ENCODE measurements at places on chromosomes 12 and 14.
A peak's percentile ranks its signal among the peaks of the same experiment; 100 is the strongest.

DNA sequence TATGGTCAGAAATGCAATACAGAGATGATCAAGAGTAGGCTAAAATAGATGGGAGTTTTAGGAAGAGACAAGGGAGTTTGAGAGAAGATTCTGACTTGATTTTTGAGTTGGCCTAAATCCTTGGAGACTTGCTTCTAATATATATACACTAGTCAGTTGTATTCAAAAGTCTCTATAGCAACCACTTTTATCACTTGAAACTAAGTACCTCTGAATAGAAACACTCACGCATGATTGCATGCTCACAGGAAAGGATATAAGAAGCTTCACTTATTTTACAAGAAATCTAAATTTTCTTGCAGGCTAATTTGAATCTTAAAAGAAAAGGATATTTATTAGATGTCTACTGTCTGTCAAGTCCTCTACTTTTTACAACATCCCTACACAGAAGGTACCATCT lies 316.8 kb downstream of the SNAPC1 start:
- DNase-seq, result no peak

GRCh38 chr12:124862768-124863415 lies 772 bp downstream of the SCARB1 start:
- DNase-seq, result no peak

DNA sequence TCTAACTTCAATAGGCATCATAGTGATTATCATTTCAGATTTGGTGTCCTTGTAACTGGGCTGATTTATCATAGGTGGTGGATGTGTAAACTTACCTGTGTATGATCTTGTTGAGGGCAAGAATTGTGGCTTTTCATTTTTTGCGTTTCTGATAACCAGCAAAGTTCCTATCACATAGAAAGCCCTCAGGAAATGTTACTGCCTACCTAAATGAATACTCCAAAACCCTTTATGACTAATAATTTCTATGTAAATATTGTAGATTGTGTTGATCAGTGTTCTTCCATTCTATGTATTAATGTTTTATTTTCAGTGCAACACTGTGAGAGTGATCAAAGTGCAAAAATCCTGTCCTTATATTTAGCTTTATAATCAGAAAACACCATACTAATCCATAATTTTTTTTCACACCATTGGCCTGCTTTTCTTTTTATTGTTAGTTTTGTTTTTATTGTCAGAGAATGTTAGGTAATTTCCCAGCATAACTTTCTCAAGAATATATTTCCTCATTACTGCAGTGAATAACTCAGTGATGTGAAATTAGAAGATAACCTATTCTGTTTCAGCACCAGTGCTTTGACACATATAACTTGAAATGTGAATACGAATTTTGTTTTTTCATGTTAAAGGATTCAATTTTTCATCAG lies 94.1 kb downstream of the GPHN start:
- DNase-seq, result no peak

GRCh38 chr14:92985521-92985920 lies 62.6 kb downstream of the CHGA start:
- DNase-seq, result no peak

DNA sequence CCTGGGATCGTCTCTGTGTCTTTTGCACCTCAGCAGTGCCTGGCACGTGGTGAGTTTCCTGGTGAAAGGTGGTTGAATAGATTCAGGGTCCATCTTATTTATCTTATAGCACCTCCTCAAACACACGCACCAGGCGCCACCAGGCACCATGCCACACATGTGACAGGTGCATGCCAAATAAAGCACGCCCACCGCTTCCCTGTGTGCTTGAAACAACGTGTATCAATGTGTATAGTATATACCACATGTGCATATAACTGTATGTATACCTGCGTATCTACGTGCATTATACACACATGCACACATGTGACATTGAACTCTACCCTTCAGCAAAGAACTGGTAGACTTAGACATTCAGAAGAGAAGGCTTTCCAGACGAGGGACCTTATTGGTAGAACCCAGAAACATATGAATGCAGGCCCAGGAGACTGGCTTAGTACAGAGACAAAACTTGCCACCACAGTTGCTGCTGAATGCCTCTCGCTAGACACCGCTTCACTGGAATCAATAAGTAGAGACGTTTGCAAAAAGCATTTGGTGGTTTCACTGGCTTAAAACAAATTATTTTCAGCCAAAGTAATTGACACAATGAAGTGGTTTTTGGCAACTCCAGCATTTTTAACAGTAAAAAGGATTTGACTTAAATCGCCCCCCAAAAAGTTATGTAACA lies 10.0 kb downstream of the EML1 start:
- DNase-seq, result no peak

- no peak for DNase-seq
Measured at GRCh38 chr12:25502118-25502517, 51.0 kb downstream of the LMNTD1 start.

DNA sequence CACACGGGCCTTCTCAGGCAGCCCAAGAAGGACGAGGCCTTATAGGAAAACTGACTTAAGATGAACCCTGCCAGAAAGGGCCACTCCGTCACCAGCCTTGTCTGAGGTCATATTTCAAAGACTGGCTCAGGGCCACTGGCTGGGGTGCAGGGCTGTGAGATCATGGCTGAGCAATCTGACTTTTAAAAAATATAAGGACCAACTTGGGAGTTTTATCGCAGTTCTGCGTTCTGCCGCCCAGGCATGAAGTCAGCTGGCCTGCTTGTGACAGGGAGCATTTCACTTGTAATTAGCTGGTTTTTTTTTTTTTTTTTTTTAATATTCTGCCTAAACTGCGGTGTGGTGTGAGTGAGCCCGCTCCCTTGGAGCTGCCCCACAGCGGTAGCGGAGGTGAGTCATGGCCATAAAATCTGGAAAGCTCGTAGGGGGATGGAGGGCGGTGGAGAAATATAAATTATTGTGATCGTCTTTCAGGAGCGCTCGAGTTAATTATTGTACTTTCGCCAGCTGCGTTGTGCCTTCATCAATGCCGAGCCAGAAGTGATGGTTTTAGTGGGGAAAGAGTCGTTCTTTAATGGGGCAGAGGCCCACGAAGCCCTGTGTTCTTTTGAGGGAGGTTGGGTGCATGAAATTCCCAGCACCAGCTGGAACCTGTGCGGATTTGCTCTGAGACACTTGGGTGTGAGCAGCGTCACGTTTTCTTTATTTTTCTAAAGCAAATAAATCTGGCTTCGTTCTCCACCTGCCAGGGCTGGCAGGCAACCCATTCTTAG lies 231.9 kb downstream of the C12orf75 start:
- no peak for DNase-seq

DNA sequence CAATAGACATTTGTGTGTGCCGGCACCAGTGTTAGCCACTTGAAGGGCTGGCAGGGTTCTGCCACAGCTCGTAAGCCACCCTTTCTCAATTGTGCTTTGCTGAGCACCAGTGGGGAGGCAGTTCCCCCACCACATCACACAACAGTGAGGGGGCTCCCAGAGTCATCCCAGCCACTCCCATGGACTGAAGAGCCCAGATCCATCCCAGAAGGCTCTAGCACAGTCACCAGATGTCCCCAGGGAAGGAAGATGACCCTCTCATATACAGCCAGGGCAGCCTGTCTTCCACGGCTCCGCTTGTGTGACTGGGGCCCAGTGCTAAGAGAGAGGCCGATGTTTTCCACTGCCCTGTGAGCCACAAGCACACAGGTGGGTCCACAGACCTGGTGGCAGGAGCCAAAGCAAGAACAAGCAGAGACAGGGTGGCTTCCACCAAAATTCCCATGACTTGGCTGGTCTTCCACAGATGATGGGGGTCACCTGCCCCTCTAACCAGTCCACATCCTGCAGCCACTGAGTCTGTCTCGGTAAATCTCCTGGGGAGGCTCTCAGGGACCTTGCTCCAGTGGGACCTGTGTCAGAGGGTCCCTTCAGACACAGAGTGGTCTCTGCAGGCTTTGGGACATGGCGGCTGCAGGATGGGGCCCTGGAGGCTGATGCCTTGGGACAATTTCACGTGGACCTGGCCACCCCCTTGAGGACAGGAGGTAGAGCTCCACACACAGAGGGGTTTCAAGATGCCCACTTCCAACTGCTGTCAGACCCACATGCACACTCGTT lies 71.9 kb upstream of the DDX11 start:
- no peak for DNase-seq

DNA sequence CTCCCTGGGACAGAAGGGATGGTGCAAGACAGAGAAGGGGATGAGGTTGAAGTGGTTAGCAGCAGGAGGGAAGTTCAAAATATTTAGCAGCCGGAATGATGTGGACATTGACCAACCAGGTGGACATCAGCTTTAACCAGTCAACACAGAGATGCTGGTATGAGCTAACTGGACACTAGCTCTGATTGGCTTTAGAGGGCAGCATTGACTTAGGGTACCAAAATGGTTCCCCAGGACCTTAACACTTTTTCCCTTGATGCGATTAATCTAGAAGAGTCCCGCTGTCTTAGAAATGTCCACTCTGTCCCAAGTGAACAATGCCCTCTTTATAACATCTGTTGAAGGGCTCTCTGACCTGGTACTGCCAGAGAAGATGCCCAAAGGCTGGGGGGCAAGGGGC lies 134.0 kb upstream of the GSC start:
- DNase-seq, result no peak

GRCh38 chr12:27427824-27428223 lies 18.7 kb upstream of the SMCO2 start:
- no peak for DNase-seq

- no peak for DNase-seq
Measured at GRCh38 chr12:66189486-66189843, 451 bp downstream of the IRAK3 start.

- no peak for DNase-seq
Measured at GRCh38 chr14:22510527-22511110, 78.4 kb downstream of the DAD1 start.

DNA sequence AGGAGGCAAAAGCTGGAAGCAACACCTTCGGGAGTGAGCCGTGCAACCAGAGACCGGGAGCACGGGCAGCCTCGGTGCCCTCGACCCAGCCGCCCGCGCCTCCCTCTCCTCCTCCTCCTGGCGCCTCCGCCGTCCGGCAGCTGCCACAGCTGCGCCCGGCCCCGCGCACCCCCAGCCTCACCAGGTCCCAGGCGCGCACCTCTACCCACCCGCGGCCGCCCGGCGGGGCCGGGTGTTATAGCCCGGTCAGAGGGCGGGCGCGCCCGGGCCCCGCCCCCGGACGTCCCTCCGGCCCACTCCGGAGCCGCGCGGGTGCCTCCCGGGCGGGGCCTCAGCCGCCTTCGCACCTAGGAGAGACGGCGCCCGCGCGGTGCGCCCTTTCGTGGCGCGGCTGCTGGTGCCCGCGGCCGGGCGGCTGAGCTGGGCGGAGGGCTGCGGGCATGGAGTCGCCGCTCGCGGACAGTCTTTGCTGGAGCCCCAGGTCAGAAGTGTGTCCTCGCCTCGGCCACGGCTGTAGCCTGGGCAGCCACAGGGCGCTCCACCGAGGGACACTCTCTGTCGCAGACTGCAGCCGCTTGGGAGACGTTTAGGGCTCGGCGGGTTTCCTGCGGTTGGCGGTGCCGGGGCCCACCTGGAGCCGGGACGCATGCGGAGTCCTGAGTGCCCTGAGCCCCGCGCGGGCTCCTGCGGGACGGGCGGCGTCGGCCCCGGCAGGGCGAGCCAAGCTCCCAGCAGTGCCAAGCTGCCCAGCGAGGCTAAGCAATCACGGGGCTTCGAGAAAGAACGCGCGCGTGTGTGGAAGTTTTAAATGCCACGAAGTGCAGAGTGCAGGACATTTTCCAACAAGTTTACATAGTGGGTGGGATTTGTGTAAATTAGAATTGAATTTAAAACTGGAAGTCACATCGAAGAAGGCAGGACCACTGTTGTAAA lies at the start of gene CPM:
CPM (minus strand) TSS at position 211 of the 933 bp plus-strand sequence. CDS start 334 bp downstream, outside the sequence.
- peak; percentile 32 for DNase-seq

GRCh38 chr12:61808856-61809255 lies 451.3 kb upstream of the USP15 start:
- no peak for DNase-seq

DNA sequence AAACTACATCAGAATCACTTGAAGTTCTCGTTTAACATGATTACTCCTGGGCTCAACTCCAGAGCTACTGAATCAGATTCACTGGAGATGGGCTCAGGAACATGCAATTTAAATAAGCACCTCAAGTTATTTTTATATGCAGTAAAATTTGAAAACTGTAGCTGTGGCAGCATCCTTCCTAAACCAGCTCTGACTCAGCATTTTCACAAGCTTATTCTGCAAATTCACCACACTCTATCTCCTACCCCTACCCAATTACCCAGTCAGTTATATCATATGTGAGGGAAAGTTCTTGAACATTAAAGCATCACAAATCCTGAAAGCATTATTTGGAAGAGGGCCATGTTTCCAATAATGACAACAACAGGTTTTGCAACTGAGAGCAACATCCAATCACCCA lies 24.2 kb upstream of the LRRC9 start:
- DNase-seq, result no peak

DNA sequence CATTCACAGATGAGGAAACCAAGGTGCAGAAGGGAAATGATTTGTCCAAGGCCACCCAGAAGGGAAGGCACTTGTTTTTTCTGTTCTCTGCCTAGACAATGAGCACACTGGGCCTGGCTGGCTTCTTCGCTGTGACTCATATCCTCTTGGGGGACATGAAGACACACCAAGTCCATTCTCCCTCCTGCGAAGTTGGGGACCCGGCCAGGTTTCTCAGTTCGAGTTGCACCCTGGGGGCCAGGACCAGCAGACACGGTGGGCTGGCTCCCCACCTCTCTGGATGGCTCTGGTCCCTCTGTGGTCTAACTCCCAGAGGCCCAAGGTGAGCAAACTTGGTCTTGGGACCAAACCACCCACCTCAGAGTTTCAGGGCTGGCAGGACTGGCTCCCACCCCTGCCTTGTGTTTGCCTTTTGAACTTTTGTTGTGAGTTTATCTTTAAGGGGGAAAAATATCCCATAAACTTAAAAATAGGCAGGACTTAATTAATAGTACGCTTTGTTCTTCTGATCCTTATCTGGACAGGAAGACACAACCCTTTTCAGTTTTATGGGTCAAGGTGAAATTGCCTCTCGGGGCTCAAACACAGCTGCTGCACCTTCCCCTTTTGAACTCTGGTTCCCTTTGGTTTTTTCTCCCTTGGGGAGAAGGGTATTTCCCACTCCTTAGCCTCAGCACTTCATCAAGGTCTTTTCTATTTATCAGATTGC lies 9.0 kb upstream of the MLEC start:
- no peak for DNase-seq

DNA sequence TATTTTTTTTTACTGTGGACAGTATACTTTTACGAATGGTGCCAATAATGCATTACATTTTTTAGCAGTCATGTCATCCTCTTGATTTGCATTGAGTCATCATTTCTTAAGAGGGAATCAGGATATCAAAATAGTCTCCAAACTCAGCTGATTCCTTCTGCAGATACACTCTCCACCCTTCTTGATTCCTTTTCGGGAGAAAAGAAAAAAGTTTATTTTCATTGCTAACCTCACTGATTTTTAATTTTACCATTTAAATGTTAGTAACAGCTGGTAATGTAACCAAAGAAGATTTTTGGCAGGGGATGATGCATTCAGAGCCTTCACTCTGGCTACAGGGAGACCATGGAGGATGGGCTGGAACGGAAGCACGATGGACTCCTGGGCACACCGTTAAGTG lies 47.5 kb downstream of the MRPL42 start:
- no peak for DNase-seq

DNA sequence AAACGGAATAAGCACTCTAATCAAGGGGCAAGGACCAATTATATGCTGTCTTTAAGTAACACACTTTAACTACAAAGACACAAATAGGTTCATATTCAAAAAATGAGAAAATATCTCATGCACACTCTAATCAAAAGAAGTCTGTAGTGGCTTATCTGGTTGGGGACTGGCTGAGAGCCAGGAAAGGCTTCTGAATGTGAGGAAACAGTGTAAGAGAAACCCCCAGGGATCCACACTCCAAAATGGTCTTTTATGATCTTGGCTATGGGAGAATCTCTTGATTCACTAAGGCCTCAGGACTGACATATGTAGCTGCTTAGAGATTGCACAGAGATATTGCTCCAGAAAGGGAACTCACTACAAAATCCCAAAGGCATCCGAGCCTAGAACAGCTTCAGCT lies 10.3 kb downstream of the CTSG start:
- no peak for DNase-seq
